ENCODE measurements at places on chromosomes 13 and 19.

DNA sequence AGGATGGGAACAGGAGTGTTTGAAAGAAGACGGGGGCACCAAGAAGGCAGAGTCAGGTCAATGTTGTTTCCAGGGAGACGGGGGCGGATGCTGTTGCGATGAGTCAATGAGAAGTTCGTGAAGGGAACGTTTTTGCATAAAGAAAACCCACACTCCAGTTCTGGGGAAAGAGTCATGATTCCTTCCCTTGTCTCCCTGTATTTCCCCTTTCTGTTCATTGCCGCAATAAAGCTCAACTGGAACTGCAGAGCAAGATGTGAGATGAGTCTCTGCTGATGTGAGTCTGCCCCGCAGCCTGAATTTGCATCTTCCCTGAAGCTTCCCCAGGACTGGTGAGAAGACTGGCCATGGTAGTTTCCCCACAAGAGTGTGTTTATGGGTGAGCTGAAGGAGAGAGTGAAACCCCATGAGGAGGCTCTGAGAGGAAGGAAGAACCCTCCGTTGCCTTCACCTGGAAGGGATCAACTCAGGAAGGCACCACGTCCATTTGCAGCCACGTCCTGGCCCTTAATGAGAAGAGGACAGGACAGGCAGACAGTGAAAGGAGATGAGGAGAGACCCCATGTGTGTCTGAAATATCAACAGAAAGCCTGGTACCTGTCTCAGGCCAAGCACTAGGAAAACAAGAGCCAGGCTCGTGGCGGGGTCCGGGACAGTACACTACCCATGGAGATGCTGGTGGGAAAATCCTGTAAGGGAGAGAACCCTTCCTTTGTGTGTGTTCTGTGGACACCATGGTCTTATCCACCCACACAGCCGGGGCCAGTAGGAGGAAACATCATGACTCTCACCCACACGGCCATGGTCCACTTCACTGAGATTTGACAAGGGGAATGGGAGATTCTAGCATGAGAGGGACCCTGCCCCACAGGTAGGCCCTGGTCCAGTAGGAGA lies 13.7 kb downstream of the LILRA1 start:
- DNase-seq, result no peak

DNA sequence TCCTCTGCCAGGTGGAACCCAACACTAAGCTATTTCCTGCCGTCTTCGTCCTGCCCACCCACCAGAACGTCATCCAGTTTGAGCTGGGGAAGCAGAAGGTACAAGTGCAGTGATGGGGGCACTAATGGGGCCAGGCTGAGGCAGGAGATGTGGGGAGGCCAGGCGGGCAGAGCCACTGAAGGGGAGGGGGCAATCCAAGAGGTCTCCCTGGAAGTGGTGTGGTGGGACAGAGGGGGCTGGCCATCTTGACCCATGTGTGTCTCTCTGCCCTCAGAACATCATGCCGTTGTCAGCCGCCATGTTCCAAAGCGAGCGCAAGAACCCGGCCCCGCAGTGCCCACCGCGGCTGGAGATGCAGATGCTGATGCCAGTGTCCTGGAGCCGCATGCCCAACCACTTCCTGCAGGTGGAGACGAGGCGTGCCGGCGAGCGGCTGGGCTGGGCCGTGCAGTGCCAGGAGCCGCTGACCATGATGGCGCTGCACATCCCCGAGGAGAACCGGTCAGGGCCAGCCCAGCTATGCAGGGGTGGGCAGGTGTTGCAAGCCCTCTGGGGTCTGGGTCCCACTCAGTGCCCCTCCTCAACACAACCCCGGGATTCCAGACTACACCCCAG lies 49.6 kb downstream of the RYR1 start:
- no peak for DNase-seq

GRCh38 chr19:34603003-34603402 lies 74.0 kb downstream of the SCGB2B2 start:
- DNase-seq, result no peak

GRCh38 chr13:74969419-74969818 lies 512.5 kb downstream of the TBC1D4 start:
- no peak for DNase-seq

DNA sequence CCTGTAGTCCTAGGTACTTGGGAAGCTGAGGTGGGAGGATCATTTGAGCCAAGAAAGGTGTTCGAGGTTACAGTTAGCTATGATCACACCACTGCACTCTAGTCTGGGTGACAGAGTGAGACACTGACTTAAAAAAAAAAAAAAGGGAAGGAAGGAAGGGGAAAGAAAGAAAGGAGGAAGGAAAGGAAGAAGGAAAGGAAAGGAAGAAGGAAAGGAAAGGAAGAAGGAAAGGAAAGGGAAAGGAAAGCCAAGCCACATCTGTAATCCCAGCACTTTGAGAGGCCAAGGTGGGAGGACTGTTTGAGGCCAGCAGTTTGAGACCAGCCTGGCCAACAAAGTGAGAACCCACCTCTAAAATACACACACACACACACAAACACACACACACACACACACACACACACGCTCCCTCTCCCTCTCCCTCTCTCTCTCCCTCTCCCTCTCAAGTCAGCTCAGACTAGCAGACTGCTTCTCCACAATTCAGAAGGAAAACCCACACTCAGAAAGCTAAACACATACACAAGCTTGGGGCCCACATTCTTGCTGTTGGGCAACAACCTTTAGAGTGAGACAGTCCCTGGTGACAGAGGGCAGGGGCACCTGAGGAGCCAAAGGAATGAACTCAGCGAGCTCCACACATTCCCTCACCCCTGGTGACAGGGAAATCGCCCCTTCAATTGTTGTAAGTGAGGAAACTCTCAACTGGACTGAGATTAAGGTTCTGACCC lies 2.7 kb downstream of the ZNF709 start:
- no peak for DNase-seq

DNA sequence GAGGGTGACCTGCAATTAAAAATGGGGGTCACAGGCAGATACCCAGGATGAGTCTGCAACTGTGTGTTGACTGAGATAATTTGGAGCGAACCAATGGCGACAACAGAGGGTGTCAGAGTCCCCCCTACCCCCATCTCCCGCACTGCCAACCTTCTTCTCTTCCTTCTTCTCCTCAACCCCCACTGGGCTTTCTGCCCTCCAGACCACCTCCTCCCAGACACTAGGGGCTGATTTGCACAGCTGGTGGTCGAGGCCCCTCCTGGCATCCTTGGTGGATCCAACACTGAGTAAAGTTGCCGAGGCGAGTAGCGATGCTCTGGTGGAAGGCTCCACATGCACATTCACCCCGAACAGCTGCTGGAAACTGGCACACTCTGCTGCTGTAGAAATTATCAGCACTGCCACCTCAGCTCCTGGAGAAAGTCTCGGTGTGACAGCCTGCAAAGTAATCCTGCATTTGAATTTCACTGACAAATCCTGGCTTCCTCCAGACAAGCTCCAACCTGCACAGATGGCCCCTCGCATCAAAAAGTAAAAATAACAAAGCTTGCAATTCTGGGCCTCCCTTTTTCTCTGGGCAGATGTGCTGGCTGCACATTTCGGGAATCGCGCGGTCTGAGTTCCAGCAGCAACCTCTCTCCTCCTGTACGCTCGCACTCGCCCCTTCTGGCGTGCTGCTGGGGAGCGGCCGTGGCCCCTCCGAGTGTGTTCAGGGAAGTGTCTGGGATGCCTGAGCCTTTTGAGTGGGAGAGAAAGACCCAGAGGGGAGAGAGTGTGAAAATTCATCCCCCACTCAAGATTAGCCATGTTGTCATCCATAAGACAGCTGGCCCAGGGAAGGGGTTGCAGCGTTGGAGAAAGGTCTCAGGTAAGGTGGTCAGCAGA lies 28.5 kb downstream of the CCNE1 start:
- no peak for DNase-seq

GRCh38 chr13:35278917-35279316 lies 197.6 kb downstream of the MAB21L1 start:
- no peak for DNase-seq
